Osteoblast (primary cell): ENCODE measurements at places on chromosomes 2 and 18. TPM values are rescaled to one million over a fixed set of nuclear protein-coding genes. Genes with fewer than 3 reads are reported as not detected.

DNA sequence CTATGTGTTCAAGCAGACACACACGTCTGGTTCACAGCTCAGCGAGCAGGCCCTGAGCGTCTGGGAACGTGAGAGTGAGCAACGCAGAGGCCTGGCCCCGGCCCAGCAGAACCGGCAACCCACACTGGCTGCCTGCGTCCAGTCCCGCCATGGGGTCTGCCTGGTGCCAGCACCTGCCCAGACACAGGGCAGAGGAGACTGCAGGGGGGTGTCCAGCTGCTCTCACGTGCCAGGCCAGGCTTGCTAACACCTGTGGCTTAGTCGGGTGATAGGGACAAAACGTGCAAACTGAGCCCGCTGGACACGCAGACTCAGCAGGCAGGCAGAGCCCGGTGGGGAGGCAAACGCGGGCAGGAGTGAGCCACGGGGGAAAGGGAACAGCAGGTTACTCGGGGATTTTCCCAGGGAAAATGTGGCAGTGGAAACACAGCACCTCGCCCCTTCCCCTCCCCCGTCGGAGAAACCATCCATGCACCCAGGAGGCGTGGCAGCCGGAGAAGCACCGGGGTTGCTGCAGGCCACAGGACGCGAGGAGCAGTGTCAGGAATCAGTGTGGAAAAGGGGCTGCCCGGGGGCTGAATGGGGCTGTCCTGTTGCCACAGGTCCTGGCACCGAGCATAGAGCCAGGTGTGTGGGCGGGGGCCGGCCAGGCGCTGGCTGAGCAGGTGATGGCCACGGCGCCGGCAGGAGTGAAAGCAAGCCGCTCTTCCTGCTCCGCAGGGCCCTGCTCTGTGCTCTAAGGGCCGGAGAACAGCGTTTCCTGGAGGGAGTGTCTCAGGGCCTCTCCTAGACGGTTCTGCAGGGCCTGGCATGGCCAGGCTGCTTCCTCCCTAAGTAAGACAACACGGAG is 154.7 kb downstream of the HDAC4 start:
- H3K27me3 ChIP-seq = no peaks in the 10 kb centered on the region
- H3K36me3 ChIP-seq = no peaks in the 10 kb centered on the region
- no peak overlapping the region for H3K27ac ChIP-seq

- DNase-seq = no peak
- no peak overlapping the region for H3K4me3 ChIP-seq
- H3K36me3 ChIP-seq = no peaks in the 10 kb centered on the region
- no peaks in the 10 kb centered on the region for H3K4me1 ChIP-seq
Observed at GRCh38 chr2:213098612-213099011, 52.8 kb downstream of the IKZF2 start.

GRCh38 chr2:23545396-23545795 is 160.4 kb downstream of the KLHL29 start:
- DNase-seq = peak; percentile 73
- H3K27me3 ChIP-seq = no peaks in the 10 kb centered on the region
- H3K27ac ChIP-seq = no peak overlapping the region
- peaks cover 13% of the 10 kb centered on the region for H3K4me1 ChIP-seq
- H3K4me3 ChIP-seq = no peak overlapping the region

DNA sequence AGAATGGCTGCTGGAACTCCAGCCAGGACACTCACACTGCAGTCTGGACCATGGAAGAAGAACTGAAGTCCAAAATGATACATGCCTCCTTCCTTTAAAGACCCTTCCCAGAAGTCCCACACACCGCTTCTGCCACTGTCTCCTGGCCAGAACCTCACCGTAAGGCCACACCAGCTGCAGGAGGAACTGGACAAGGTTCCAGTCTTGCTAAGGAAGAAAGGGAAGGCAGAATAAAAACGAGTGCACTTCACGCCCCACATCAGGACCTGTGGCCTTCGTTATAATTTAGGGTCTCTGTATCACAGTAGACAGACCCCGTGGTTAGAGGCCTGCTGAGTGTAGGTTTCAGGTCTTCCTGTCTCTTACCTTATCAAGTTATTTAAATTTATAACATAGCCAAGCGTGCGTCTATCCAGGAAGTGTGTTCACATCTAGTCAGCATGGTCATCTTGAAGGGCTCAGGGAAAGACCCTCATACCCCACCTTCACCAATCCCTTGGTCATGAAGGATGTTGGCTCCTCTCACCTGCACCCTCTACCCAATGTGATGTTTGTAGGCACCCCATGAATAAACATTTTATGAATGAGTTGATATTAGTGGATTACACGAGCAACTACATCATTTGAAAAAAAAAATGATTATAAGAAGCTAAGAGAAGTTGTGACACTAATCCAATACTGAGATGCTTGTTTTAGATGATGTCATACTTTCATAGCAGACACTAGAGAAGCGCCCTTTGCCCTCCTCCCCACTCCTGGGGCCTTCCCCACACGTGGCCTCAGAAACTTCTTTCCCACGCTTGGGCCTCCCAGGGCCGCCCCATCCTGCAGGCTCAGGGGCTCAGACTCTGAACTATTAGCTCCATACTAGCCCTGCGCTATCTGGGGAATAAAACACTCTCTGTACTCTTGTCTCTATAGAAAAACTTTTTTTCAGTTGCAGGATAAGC is 157.6 kb downstream of the FAM210A start:
- H3K4me1 ChIP-seq = no peaks in the 10 kb centered on the region
- DNase-seq = no peak
- H3K36me3 ChIP-seq = no peaks in the 10 kb centered on the region

GRCh38 chr2:100184055-100184737 is 41.8 kb upstream of the AFF3 start:
- H3K27me3 ChIP-seq = peaks cover 3% of the 10 kb centered on the region
- no peaks in the 10 kb centered on the region for H3K4me1 ChIP-seq
- no peaks in the 10 kb centered on the region for H3K36me3 ChIP-seq
- H3K27ac ChIP-seq = no peak overlapping the region
- no peak overlapping the region for H3K4me3 ChIP-seq

DNA sequence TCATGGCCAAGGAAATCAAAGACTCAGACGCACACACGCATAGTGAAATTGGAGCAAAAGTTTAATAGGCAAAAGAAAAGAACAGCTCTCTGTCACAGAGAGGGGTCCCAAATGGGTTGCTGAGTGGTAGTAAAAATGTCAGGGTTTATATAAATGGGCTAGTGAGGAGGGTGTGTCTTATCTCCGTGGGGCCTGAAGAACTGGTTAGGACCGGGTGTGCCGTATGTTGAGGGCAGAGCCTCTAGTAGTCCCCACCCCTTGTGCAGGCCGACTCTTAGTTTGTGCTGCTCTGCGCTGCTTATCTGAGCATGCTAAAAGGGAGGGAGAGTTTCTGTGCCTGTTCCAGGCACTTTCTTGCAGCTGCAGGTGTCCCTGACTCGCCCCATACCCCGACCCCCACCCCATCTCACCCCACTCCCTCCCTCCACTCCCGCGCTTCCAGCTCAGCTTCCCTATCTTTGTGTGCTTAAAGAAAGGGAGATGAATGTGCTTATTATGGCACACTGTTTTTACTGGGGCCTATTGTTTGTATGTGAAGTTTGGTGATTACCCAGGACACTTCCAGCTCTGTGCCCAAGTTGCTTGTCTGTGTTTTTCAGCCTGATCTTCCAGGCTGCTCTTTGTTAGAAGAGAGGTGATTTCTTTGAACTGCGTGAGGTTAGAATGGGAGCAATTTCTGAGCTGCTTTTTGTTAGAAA is 167.4 kb downstream of the SPAG16 start:
- H3K27ac ChIP-seq = no peak overlapping the region
- no peaks in the 10 kb centered on the region for H3K4me1 ChIP-seq
- H3K36me3 ChIP-seq = no peaks in the 10 kb centered on the region

The DUSP19 gene
- total RNA-seq = 2.4 and 2.9 TPM in 2 replicates
